NCI-H510A treated with DMSO at 0.1 percent for 48 hours (cell line): ENCODE measurements at places on chromosomes 5 and 9.

GRCh38 chr5:120219988-120220387 is 244.1 kb upstream of the PRR16 start:
- DNase-seq, result no peak

DNA sequence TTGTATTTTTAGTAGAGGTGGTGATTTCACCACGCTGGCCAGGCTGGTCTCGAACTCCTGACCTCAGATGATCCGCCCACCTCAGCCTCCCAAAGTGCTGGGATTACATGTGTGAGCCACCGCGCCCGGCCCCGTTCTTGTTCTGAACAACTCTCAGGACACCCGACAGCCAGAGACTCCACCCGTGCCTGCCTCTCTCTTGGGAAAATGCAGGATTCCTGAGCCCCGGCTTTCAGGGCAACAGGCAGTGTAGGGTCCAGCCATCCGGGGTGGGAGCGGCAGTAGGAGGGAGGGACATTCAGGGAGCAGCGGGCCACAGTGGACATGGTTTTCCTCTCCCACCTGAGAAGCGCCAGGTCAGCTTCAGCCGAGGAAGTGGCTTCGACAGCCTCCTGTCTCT is 34.4 kb downstream of the NCS1 start:
- DNase-seq, result no peak

GRCh38 chr9:97362777-97363545 is 48.9 kb upstream of the TDRD7 start:
- no peak for DNase-seq

DNA sequence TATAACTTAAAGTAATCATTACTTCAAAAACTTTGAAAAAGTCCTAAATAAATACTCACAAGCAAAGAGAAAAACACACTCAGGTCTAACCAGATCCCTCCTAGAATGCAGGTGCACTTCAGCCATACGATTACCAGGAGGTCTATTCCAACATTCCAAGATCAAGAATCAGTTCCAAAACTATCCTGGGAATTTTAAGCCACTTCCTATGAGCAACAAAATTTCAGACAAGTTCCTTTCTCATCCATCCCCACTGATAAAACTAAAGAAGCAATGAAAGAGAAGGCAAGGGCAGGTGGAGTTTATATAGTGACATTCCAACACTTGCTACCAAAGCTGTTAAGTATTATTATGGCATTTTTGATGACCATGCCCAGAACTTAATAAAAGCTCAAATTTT is 29.6 kb downstream of the MLLT3 start:
- no peak for DNase-seq

- DNase-seq, result no peak
Measured at GRCh38 chr9:129318121-129319075, 140.3 kb upstream of the IER5L start.

DNA sequence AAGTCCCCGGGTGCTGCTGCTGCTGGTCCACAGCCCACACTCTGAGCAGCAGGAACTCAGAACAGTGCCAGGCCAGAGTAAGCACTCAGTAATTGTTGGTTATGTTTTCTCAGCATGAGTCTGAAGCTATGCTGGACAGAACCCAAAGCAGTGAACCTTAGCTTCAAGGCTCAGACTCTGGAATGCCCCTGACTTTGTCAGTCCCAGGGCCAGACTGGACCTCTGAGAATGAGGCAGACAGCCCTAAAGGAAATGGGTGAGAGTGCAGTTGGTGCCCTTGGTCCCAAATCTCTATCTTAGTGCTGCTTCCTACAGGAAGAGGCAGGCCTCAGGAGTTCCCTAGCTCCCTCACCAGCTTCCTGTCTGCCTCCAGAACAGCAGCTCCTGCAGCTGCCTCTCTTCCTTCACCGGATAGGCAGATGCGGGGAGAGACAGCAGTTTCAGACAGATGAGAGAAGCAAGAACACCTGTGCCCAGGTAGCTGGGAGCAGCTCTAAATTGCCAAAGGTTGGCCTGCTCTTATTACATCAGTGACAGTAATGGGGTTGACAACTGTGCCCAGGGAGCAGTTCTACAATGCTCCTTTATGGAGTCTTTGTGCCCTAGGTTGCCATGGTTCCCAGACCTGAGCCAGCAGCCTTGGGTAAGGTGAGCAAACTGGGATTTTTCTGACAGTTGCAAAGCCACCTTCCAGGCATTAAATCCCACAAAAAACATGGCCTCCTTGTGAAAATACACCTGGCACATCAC is 82.2 kb upstream of the CXCL14 start:
- DNase-seq, result peak; percentile 2

- DNase-seq, result no peak
Measured at GRCh38 chr5:155844542-155844941, 482.4 kb upstream of the SGCD start.

- no peak for DNase-seq
Measured at GRCh38 chr5:17216974-17217492, 398 bp upstream of the BASP1 start.

DNA sequence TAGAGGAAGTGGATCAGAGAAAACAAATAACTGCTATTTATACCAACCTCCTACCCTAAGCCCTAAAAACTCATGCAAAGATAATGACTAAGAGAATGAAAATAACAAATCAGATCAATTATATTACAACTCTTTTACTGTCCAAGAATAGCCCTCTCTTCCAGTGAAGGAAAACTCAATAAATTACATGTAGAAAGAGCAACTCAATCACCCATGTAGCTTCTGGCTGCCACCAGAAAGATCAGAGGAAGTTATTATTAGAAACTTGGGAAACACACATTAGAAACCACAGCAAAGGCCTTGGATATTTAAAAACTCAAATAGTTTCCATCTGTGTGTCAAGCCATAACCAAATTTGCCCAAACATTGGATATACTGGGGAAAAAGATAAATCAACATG is 134.0 kb upstream of the TARS1 start:
- no peak for DNase-seq

- peak; percentile 93 for DNase-seq
Measured at GRCh38 chr9:130940693-130941576, 1.9 kb upstream of the FIBCD1 start.

DNA sequence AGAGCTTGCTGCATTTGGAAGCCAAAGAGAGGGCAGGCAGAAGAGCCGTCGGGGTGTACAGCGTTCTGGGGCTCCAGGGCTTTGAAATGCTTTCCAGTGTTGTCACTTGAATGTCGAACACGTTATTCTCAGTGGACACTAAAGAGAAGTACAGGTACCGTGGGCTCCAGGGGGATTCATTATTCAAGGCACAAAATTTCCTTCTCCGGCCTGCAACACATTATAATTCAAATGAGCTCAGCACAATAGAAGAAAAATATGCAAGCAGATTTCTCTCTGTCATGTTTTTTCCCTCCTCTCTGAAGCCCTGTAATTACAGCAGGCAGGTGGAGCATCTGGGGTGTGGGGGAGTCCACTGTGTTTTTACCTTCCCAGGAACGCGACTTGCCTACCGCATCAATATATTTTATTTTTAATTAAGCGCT is 293.1 kb downstream of the ZSWIM6 start:
- no peak for DNase-seq
